Ovary (tissue), 10 donors: ENCODE measurements at places on chromosomes 2 and 18.

DNA sequence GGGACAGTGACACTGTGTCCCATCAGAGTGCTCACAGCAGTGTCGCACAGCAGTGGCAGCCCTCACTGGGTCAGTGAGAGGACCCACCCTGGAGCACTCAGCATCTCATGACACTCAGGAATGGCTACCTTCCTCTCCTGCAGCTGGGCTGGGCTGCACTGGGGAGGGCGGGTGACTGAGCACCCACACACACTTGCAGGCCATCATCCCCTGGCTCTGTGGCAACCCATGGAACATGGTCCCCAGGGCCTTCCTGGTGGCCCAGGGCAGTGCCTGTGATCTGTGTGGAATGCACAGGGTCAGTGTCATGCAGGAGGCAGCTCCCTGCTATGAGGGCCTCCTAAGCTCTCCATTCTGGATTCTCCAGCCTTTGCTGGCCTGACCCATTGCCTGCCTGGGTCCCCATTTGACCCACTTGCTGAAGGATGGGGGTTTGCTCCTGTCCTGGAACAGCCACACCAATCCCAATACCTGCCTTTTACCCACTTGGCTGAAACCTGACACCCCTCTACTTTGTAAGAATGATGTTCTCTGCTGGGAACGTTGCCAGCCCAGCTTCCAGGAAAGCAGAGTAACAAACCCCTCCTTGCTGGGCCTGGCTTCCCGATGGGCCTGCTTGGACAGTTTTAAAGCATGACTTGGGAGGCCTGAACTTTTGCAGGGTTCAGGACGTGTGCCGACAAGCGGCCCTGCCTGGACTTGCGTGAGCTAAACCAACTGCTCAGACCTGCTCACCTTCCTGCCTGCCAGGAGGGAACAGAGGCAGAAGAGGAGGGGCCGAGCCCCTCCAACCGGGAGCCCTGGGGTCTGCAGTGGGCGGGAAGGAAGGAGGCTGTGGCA is 13.7 kb downstream of the HS6ST1 start:
- H3K27ac ChIP-seq, result peak overlapping the region; percentile 83
- peaks cover 68% of the 10 kb centered on the region for H3K4me1 ChIP-seq
- H3K4me3 ChIP-seq, result no peak overlapping the region
- no peaks in the 10 kb centered on the region for H3K36me3 ChIP-seq
- H3K27me3 ChIP-seq, result no peaks in the 10 kb centered on the region

GRCh38 chr18:58977223-58977622 is 112.5 kb downstream of the ZNF532 start:
- H3K36me3 ChIP-seq, result no peaks in the 10 kb centered on the region
- DNase-seq, result no peak
- no peak overlapping the region for H3K4me3 ChIP-seq
- H3K27me3 ChIP-seq, result no peaks in the 10 kb centered on the region
- H3K4me1 ChIP-seq, result peaks cover 2% of the 10 kb centered on the region
- no peak overlapping the region for H3K27ac ChIP-seq

- peaks cover 5% of the 10 kb centered on the region for H3K4me1 ChIP-seq
- DNase-seq, result no peak
- H3K27me3 ChIP-seq, result no peaks in the 10 kb centered on the region
- H3K4me3 ChIP-seq, result no peak overlapping the region
Measured at GRCh38 chr2:42787788-42788477, 4.5 kb downstream of the HAAO start.

DNA sequence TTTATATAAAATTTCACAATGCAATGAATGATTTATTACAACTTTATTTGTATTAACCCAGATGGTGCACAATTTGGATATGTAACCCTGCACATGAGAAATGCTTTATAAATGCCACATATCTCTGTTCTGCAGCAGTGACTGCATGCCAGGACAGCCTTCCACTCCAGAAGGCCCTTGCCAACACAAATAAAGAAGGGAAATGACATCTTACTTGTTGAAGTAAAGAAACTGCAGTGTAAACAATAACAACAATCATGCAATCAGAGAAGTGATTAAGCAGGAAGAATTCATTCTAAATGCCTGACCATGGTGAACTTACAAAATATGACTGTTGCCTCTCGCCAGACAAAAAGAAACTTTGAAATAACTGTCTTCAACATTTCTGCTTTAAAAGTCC is 129.9 kb upstream of the CHST9 start:
- H3K4me1 ChIP-seq, result no peaks in the 10 kb centered on the region
- DNase-seq, result no peak
- no peak overlapping the region for H3K4me3 ChIP-seq

DNA sequence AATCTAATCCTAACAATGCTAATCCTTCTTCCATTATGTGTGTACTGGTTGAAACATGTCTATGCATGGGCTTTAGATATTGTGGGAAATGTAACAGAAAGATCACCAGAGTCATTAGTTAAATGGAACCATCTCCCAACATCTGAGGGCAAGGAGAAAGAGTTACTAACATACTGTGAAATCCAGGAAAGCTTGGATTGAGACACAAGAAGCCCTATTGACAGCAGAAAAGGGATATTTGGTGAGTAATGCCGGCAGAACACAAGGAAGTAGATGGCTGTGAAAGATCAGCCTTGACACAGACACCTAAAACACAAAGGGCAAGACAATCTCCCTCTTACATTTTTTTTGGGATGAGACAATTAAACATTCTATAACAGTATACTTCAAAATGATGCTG is 28.5 kb upstream of the LAMA1 start:
- peaks cover 3% of the 10 kb centered on the region for H3K27me3 ChIP-seq
- H3K27ac ChIP-seq, result no peak overlapping the region
- no peak overlapping the region for H3K4me3 ChIP-seq
- no peaks in the 10 kb centered on the region for H3K36me3 ChIP-seq
- DNase-seq, result no peak

DNA sequence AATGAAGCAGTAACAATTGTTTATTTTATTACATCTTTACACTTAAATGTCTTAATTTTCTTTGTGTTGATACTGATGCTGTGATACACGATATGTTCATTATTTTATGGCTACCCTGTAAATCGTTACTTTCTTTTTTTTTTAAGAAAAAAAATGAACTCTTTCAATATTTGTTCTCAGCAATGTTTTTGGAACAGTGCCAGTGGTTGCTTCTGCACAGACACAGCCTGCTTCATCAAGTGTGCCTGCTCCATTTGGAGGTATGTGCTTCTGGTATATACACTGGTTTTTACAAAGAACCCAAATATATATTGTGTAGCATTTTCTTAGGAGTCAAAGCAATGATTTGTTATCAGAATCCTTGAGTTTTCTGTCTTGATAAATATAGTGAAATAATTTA is 62.2 kb upstream of the SCYGR2 start:
- H3K36me3 ChIP-seq, result no peaks in the 10 kb centered on the region
- H3K27me3 ChIP-seq, result no peaks in the 10 kb centered on the region
- no peaks in the 10 kb centered on the region for H3K4me1 ChIP-seq
- no peak for DNase-seq
- H3K27ac ChIP-seq, result no peak overlapping the region

DNA sequence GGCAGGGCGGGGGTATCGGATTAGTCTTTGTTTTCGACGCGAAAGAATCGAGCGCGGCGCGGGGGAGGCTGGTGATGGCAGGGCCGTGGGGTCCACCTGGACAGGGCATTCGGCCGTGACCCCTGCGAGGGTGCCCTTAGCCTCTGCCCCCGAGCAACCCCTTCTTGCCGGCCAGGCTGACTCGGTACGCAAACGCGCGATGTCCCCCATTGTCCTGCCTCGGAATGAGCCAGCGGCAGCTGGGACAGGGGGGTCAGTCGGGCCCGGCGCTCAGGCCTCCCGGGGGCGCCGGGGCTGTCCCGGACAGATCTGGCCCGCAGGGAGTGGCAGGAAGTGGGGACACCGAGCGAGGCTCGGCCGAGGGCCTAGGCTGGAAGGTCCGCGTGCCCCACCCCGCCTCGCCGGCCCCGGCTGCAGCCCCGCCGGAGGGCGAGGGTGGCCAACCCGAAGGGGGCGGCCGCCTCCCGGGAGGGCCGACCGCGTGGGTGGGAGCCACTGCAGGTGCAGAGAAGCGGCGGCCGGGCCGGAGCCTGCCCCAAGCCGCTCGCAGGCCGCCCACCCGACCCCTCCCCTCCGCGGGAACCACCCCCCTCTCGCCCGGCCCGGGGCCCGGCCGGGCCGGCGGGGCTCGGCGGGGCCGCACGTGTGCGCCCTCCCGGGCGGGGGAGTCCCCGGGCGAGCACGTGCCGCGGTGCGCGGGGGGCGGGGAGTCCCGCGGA is at the start of gene TET3:
TSS of gene TET3 (plus strand) at position 708 of the 719 bp plus-strand sequence. CDS start 1,494 bp downstream, outside the sequence.
- H3K4me1 ChIP-seq, result peaks cover 16% of the 10 kb centered on the region
- no peaks in the 10 kb centered on the region for H3K36me3 ChIP-seq
- no peak for DNase-seq
- H3K27me3 ChIP-seq, result no peaks in the 10 kb centered on the region

GRCh38 chr2:189297446-189297845 is 117.9 kb upstream of the COL5A2 start:
- no peaks in the 10 kb centered on the region for H3K4me1 ChIP-seq
- H3K27ac ChIP-seq, result no peak overlapping the region
- no peak for DNase-seq
- H3K4me3 ChIP-seq, result no peak overlapping the region
